ENCODE measurements at places on chromosomes 4 and X.

DNA sequence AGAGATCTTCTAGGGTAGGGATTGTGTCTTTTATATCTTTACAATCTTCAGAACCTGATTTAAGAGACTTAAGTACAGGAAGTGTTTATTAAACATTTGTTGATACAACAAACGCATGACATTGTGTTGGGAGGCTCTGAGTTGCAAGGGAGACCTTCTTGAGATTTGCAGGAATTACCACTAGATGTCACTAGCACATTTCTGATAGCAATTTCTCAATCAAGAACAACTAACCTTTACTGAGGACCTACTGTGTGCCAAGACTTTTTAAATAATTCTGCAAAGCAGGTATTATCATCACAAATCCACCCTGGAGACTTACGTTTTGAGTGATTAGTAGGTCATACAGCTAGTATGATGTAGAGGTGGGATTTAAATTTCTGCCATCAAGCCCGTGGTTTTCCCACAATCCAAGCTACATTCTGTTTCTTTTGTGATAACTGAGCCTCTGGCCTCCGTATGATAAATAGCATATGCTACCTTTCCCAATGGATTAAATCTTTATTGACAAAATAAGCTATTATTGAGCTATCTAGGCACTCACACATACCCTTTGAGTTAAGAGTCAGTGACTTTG is 986.0 kb downstream of the CCSER1 start:
- no peak for DNase-seq

- no peak for DNase-seq
These were observed 114.7 kb upstream of the EDNRA start for GRCh38 chr4:147366164-147366563.

DNA sequence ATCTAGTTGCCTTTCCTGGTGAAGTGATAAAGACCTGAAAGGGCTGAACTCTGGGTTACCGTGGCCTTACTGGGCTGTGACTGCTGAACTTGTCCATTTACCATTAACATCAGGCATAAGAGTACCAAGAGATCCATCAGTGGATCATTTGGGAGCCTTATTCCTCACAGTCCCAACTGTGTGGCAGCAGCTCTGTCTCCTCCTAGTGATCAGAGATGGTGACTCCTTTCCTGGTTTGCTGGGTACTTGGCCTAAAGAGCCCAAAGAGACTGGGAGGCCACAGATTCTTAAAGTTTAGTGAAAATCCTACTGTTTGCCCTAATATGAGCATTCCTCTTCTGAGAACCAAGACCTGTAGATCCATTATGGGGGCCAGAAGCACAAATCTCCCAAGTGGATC is 56.3 kb upstream of the ATP6AP2 start:
- DNase-seq, result no peak

GRCh38 chr4:17077105-17077504 is 178.7 kb upstream of the LDB2 start:
- DNase-seq, result no peak

- no peak for DNase-seq
These were observed 31.9 kb downstream of the NSG1 start for GRCh38 chr4:4418676-4419390.

DNA sequence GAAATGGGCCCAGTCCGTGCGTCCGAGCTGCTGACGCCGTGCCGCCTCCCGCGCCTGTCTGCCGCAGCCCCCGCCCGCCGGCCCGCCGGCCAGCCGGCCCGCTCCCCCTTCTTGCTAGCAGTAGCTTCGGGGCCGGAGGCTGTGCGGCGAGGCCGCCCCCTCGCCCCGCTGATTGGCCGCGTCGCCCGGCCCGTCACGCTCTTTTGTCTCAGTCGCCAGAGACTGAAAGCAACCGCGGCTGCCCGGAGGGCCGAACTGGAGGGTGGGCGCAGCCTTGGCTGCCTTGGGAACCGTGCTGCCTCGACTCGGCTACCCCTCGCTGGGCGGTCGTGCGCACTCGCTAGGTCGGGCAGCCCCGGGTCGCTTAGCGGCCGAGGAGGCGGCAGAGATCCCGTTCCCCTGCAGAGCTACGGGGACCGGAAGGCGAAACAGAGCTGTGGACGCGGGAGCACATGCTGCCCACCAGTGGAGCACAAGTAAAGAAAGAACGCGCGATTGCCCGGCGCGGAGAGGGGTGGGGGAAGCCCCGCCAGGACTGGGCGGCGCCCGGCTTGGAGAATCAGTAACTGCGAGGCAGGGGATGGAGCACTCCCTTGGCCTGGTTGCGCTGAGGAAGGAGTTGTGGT is at the start of gene ZCCHC18:
Gene ZCCHC18, plus strand, starts transcription at position 198 of the 626 bp plus-strand sequence. CDS start 1,589 bp downstream, outside the sequence.
- DNase-seq, result peak; percentile 2

- DNase-seq, result no peak
These were observed 51.7 kb upstream of the CHRDL1 start for GRCh38 chrX:110847334-110847733.

DNA sequence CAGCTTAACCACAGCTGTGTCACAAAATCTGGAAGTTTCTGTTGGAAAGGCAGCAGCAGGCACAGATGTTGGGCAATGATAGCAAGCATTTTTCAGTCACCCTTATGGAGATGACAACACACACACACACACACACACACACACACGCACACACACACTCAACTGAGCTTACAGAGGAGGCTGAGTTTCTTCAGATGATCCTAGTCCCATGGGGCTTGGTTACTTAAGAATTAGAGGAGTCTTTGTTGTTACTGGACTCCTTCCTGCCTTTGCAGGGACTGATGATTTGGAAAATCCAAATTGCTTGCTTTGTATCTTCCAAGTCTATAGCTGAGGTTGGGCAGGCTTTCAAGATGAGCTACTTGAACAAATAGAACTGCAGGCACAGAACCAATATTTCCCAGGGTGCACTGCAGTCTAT is 740.1 kb upstream of the PITX2 start:
- no peak for DNase-seq

Measured in effector memory CD4-positive, alpha-beta T cell (primary cell).